H9 (cell line): ENCODE measurements at places on chromosomes 7 and 10. TPM values are rescaled to one million over a fixed set of nuclear protein-coding genes. Genes with fewer than 3 reads are reported as not detected.
A peak's percentile ranks its signal among the peaks of the same experiment; 100 is the strongest.

DNA sequence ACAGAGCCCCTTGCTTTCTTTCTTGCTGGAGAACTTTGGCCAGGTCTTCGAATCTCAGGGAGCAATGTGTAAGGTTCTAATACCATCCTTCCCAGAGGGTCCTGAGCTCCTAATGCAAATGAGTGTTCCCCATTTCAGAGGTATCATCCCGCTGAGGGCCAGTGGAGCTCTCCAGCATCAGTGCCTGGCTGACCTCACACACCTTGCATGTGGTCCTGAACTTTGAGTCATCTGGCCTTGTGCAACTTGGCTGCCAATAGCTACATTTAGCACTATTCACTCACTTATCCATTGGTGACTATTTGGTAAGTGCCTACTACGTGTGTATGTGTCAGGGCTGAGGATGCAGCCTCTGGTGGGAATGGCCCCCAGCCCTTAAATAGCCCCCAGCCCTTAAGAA, 48.4 kb upstream of the HABP2 start:
- DNase-seq: no peak

DNA sequence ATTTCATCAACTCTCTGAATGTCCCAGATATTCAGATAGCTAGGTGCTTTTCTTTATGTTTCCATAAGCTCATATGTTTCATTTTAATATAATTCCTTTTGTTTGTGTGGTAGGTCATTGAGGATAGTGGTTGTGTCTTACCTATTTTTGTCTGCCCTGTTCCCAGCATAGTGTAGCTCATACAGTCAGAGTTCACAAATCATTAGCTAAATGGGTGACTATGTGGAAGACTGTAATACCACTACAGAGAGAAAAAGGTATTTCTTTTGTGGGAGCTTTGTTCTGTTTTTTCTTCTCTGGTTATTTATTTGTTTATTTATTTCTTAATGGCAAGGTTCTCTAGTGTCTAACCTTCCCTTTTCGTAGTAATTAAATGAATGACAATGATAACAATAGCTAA, 39.8 kb downstream of the EXOC4 start:
- DNase-seq: no peak

The CDHR3 gene
- total RNA-seq: 3.3 and 3.8 TPM in 2 replicates

DNA sequence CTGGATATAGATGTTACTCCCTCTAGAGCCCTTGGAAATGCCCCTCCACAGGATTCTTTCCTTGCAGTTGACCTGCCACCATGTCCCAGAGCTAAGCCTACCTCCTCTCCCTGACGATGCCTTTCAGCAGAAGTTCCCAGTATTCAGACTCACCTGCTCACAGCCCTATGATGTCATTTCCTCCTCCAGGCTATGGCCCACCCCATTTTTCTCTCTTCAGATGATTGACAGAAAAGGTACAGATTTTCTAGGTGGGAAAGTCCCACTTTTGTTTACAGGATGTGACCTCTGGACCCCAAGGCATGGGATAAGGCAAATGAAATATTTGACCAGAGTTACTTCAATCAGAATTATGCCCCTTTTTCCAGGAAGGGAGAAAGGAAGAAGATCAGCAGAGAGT, 280.2 kb upstream of the PHYHIPL start:
- DNase-seq: no peak

DNA sequence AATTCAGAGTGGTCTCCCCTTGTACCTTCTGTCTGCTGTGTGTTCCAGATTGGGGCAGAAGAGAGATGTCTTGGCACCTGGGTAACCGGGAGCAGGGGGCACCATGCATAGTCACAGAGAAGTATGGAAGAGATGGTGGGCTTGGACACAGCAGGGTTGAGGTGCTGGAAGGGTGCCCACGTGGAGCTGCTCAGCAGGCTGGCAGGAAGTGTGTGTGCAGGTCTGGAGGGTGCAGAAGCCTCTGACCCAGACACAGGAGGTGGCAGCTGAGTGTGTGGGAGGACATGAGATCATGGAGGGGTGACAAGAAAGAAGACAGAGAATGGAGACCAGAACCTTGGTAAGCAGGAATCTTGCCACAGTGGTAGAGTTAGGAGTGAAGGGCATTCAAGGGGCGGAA, 42.3 kb upstream of the DUSP5 start:
- no peak for DNase-seq

- DNase-seq: peak; percentile 84
These were observed at the start of gene SMO for GRCh38 chr7:129188372-129188891. SMO (plus strand) TSS chr7:129188633; CDS start chr7:129189152, 519 bp downstream.

- no peak for DNase-seq
These were observed 41.8 kb downstream of the PNLIPRP3 start for GRCh38 chr10:116469437-116469836.

DNA sequence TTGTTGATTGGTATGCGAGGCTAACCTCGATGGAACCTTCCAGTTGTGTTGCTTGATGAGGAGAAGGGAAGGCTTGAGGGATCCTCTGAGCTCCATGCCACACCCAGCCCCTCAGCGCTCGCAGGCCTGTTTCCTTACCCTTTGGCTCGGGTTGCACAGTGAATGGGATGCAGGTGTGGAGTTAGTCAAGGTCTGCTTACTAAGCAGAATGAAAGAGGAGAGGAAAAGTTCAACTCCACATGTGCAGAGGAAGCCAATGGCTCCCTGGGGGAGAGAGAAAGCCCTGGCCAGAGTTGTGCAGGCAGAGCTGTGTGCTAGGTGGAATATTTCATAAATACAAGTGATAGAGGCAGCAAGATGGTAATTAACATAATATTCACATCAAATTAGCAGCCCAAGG, 85.5 kb downstream of the JCAD start:
- DNase-seq: no peak

DNA sequence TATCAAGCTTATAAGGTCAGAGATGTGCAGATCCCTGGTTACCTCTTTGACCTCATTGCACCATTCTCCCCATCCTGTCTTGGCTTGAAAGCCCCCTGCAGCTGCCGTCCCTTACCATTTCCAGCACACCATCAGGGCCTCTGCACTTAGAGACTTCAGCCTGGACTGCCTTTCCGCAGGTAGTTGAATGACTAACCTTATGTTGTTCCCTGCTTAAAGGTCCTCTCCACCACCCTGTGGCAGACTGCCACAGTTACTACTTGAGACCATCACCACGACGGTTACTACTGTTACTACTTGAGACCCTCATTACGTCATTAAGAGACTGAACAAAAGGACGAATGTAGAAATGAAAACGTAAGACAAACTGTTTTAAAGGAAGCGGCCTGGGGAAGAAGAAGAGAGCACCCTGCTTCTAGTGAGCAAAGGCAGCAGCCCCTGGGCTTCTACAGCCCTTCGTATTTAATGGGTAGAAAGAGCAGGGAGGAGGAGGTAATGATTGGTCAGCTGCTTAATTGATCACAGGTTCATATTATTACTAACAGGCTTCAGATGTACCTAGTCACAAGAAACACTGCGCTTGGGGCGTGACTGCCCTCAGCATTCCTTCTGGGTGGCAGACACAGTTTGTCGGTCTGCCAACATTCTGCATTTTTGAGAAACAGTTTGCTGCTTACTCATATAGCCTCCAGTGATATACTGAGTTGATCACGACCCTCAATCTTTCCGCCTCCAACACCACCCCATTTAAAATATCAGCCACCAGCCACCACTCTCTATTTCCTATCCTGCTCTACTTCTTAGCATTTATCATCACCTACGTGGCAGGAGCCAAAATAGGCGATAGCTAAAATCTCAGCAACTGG, 74.1 kb upstream of the PARD3 start:
- no peak for DNase-seq

The TDRD1 gene
- total RNA-seq: 0.15 TPM in 1 of 2 replicates, not detected in the other

DNA sequence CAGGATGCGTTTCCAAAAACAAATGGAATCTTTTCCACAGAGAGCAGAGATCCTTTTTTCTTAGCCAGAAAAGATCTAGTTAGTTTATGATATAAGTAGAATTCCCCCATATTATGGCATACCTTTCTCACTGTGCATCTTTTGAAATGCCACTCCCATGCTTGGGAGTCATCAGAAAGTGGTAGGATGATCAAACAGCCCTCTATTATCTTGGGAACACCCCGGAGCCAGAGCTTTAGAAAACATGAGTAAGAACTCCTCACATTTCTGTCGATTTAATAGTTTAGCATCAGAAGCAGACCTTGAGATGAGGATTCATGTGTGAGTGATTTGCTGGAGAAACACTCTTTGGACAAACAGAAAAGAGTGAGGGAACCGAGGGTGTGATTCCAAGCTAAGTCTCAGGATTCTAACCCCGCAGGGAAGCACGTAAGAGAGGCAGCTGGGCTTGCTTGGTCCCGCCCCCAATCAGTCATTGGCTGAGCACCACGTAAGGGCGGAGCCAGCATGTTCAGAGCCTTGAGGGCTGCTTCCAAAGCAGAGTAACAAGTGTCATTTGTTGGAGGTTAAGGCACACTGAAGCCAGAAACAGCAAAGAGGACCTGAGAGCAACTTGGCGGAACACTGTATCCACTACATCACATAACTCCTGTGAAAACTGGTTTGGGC, 43.7 kb upstream of the NXPH1 start:
- peak; percentile 91 for DNase-seq

The DYNC1I1 gene
- total RNA-seq: 3.2 TPM in 2 replicates

The ACSL5 gene
- not detected in 2 replicates for total RNA-seq

The FEZF1 gene
- 37.8 and 41.5 TPM in 2 replicates for total RNA-seq

The MEOX2 gene
- total RNA-seq: not detected in 2 replicates
